Left lung (tissue), 14 donors: ENCODE measurements at places on chromosomes 5 and 9. TPM values are rescaled to one million over a fixed set of nuclear protein-coding genes. Genes with fewer than 3 reads are reported as not detected.

DNA sequence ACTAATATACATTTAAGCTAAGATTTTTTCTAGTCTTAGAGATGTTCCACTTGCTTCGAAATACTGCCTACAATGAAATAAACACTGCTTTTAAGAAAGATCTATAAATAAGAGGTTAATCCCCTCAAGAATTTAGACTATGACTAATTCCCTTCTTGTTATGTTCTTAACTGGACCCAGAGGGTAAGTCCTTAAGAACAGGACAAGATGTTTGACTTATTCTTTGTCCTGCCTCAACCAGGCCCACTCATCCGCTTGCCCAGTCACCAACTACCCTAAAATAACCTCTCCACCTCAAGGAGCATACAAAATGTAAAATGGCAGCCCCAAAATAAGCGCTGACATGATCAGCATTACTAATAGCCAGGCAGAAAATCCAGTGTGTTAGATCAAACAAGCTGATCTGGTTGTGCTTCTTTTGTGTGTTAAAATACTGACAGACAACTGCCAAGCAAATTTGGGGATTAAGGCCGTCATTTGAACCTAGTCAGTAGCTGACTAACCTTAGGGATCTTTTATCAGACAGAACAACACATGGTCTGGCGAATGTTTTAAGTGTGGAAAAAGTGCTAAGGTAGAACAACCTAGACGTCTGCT is 93.7 kb upstream of the SMC5 start:
- DNase-seq = no peak

GRCh38 chr5:95984287-95984938 is 22.8 kb upstream of the ELL2 start:
- DNase-seq = no peak

DNA sequence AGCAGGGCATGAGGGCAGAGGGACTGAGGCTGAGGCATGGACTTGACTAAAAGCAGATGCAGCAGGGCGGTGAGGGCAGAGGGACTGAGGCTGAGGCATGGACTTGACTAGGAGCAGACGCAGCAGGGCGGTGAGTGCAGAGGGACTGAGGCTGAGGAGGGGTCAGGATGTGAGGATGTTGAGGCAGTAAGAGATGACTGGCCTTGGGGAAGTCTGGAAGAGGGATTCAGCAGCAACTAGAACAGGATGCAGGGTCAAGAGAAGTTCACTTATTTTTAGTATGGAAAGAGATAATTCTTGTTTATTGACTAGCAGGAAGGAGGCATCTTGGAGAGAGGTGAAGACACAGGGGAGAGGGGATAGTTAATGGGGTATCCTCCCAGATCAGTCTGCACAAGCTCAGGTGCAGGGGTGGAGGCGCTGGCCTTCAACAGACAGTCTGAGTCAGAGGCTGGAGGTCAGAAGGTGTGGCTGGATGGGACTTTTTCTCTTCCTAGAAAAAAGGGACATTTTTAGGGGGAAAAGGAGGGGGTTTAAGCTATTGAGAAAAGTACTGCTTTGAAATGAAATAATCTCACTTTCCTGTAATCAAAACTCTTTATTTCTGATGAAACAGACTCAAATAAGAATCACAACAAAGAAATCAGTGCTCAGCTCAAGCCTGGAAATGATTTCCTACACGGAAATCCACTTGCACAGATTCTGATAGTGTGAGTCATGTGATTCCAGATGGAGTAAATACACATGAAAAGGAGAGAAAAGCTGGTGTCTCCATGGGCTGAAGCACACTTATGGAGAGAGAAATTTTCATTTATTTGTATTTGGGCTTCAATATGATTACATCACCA is 130.9 kb downstream of the PALM2AKAP2 start:
- DNase-seq = no peak

DNA sequence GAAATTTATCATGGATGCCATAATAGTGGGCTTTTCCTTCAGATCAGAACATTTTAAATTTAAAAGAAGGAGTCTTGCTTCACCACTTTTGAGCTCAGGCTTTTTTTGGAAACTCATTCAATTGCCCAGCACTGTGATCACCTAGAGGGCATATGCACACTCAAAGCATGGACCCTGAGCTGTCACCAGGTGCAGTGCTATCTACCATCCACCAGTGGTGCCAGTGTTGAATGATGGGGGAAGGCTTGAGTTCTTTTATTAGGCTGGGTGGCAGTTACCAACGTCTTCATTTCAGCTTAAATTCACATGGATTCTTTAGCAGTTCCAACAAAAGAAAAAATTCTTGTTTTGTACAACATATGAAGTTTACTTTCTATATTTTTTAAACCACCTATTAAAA is 164.1 kb downstream of the CFAP90 start:
- no peak for DNase-seq

DNA sequence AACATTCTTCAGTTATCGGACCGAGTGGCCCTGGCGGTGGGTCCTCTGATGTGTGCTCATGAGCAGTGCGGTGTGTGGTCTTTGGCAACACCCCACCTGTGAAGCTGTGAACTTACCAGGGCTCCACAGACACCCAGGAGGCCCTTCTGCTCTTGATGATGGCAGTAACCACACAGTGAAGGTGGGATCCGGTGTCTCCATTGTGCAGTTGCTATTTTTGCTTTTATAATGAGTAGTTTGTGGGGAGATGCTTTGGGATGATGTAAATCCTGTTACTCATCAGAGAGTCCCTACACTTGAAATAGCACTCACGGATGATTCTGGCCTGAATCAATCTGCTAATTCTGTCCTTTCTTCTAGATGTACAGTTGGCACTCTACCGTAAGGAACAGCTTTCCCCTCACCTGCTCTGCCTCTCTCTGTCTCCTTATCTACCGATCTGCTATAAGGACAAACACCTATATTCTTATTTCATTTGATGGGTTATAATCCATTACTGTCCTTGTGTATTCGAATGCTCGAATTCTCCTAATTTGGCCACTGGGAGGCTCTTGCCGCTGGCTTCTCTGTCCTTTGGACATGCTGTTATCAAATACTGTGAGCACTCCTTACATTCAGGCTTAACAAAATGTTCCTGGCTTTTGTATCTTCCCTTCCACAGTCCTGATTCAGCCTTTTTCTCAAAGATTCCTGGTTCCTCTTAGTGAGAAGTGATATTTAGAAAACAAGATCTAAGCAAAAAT is 20.2 kb downstream of the ATPSCKMT start:
- DNase-seq = no peak

Gene CDX1
- total RNA-seq = 0.52 TPM

Gene SPATA31C1
- total RNA-seq = not detected

Gene SOWAHA
- total RNA-seq = not detected

- DNase-seq = no peak
Measured at GRCh38 chr5:148963664-148964063, 99.2 kb downstream of the SH3TC2 start.

DNA sequence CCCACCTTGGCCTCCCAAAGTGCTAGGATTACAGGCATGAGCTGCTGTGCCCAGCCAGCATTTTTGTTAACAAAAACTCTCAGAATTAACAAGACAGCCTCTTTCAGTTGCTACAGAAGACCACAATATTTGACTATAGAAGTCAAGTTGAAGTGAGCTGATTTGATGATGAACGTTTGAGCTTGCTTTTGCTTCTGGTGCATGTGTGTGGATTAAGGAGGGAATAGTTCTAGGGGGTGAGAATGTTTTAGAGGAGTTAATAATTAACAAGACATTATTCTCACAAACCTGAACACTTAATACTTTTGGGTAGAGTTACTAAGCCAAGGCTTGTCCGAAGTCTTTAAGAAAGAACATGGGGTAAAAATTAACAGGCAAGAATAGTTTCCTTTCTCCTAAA is 191.6 kb downstream of the TENT4A start:
- DNase-seq = no peak

Gene TRIM32
- total RNA-seq = 17.3 TPM

Gene EIF4E1B
- total RNA-seq = not detected

Gene PCDHGA5
- 1.3 TPM for total RNA-seq

GRCh38 chr5:65246741-65247140 is 235.0 kb downstream of the ADAMTS6 start:
- no peak for DNase-seq

Gene IFNA2
- not detected for total RNA-seq

DNA sequence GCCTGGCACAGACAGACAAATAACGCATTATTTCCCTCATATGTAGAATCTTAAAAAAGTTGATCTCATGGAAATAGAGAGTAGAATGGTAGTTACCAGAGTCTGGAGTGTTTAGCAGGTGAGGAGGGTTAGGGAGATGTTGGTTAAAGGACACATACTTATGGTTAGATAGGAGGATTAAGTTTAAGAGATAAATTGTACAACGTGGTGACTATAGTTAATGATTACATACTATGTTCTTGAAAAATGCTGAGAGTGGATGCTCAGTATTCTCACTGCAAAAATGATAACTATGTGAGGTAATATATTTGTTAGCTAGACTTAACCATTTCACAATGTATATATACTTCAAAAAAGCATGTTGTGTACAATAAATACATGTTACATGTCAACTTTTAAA is 38.0 kb downstream of the CERT1 start:
- no peak for DNase-seq

- no peak for DNase-seq
Measured at GRCh38 chr5:56323505-56323904, 90.4 kb upstream of the ANKRD55 start.

Gene C1QTNF2
- 2.3 TPM for total RNA-seq

GRCh38 chr5:159262472-159262858 is 625 bp upstream of the UBLCP1 start:
- no peak for DNase-seq

DNA sequence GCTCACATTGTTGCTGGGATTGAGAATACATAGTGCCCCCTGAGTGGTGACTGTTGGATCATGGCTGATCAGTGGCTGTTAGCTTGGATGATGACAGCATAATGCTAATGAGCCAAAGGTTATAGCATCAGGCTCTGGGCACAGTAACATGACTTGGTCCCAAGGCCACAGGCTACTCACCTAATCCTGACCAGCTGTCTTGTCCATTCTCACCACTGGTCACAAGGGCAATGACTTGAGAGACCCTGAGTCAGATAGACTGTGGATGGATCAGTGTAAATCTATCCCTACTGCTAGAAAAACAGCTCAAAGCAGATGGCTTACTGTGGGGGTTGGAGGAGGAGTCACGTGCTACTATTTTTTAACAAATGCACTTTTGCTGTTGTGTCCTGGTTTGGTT is 74.7 kb downstream of the AOPEP start:
- no peak for DNase-seq

DNA sequence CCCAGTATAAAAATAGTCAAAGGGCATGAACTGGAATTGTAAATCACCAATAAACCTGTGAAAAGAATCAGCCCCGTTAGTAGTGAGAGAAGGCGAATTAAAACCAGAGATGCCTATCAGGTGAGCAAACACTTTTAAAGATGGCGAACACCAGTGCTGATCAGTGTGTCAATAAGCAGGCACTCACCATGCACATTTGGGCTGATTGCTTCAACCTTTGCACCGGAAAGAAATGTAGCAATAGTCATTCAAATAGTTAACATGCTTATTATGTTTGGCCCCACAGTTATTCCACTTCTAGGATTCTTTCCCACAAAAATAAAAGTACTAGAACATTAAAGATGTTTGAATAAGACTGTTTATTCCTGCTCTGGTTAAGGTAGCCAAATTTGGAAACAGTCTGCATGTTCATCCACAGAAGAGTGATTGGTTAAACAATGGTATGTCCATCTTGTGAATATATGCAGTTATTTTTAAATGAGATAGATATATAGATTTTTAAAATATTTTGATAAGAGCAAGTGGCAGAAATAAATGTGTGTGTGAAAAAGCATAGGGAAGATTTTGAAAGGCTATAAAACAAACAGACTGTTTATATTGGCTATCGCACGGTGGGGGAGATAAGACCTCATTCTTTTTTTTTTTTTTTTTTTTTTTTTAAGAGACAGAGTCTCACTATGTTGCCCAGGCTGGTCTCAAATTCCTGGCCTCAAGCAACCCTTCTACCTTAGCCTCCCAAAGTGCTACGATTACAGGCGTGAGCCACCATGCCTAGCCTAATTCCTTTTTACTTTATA is 112.2 kb downstream of the PIP5K1B start:
- no peak for DNase-seq

DNA sequence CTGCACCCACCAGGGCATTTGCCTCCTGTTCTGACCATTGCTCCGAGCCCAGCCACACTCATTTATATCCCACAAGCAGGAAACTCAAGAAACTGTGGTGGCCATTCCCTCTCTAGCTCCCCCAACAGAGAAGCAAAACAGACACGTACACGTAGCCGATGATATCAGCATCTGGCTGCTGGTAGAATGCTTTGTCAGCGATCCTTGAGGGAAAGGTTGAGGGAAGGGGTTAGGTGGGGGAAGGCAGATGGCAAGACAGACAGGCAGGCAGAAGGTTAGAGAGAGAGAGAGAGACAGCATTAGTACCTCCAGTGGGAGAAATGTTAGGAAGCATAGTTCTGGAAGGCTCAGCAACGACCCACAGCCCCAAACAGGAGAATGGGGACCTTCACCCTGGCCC is 7.8 kb downstream of the HIGD2A start:
- peak; percentile 25 for DNase-seq

Gene IL3
- not detected for total RNA-seq

DNA sequence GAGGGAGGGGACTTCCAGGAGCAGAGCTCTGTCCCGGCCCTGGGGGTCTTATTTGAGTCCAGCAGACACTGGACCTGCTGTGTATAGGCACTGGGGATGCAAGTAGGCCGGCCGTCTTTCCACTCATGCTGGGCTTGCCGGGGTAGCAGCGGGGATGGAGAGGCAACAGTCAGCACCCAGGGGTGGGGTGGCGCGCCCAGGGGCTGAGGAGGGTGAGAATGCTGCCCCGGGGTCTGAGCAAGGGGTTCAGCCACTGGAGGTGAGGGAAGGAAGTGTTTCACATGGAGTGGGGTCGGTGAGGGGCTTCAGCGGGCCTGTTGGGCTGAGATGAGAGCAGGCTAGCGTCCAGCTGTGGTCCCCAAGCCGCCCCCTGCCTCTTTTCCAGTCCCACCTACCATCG is 88.8 kb downstream of the HMCN2 start:
- DNase-seq = no peak

GRCh38 chr5:57836331-57836730 is 353.7 kb upstream of the ACTBL2 start:
- no peak for DNase-seq

Gene C5orf58
- total RNA-seq = not detected

GRCh38 chr9:135561391-135562234 is at the start of gene PAEP:
TSS of gene PAEP (plus strand) at chr9:135561756.
- no peak for DNase-seq

- DNase-seq = no peak
Measured at GRCh38 chr9:91038483-91039124, 237.0 kb downstream of the SYK start.

Gene DNM1
- 9.0 TPM for total RNA-seq

- DNase-seq = no peak
Measured at GRCh38 chr5:91978221-91978882, 595.2 kb upstream of the ARRDC3 start.

DNA sequence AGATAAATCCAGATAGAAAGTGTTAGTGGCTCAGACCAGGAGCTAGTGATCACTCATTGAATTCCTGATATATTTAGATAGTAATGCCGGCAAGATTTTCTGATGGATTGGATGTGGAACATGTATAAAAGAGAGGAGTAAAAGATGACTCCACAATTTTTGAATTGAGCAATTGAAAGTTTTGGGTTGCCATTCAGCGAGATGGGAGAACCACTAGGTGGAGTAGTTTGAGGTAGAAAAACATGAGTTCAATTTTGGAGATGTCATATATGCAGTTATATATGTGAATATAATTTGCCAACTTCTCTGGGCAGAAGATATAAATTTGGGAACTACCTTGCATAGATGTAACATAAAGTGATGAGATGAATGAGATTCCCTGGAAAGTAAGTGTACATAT is 502.5 kb upstream of the SEMA6A start:
- DNase-seq = no peak

- no peak for DNase-seq
Measured at GRCh38 chr5:5881294-5881693, 458.8 kb downstream of the ICE1 start.
